Eye (tissue), 1 donor: ENCODE measurements at places on chromosomes 4 and X.

DNA sequence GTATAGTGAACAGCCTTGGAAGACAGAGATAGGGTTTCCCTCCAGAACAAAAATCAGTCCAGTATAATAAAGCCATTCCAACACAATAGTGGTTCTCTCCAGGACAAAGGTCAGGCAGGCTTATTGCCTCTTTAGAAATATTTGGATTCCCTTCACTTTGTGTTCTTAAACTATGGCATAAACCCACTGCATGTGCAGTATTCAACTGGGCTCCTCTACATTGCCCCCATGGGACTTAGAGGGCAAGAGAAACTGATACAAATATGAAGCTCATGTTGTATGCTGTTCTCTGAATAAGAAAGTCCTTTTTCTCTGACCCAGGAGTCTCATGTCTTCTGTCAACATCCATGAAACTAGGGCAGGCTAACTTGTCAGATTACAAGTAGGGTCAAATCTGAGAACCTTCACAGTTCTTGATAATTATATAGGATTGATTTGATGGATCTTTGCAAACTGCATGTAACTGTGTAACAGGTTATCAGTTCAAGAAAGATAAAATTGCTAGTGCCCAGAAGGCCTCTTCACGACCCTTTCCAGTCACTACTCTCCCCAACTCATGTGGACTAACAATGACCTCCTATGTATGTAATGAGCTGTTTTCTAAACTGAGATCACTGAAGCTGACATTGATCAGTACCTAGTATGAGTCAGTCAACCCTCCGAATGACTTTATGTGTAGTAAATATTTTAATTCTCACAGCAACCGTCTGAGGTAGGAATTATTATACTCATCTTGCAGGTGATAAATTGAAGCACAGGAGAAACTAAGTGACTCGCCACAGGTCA is 31.9 kb upstream of the FAM9C start:
- DNase-seq = no peak

DNA sequence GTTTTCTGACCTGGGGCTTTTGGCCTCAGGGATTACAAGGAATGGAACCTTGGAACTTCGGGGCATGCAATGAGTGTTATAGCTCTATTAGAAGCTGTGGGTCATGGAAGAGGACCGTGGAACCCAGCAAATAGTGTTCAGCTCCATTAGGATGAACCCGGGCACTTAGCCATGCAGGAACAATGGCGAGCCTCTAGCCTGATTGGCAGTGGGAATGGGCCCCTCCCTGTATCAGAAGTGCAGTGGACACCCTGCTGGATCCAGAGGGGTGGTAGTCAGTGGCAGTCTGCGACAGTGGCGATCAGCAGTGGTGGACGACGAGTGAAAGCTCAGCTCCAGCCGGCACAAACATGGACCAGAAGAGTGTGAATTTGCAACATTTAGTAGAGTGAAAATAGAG is 315.4 kb upstream of the TECRL start:
- DNase-seq = no peak

DNA sequence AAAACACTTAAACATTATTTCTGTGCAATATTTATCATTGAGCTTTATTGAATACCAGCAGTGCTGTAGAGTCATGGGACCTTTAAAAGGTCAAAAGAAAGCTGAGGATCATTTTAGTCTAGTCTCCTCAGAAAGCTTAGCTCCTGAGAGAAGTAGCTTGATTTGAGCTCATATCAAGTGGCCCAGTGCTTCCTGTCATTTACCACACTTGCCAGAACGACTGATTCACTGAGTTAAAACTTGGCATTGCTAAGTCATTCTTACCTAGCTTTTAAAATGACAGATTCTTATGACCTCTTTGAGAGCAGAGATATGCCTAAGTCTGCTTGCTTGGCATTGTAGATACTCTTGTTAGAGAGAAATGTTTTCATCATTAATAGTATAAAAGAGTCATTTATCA is 15.2 kb downstream of the SEPTIN11 start:
- no peak for DNase-seq

DNA sequence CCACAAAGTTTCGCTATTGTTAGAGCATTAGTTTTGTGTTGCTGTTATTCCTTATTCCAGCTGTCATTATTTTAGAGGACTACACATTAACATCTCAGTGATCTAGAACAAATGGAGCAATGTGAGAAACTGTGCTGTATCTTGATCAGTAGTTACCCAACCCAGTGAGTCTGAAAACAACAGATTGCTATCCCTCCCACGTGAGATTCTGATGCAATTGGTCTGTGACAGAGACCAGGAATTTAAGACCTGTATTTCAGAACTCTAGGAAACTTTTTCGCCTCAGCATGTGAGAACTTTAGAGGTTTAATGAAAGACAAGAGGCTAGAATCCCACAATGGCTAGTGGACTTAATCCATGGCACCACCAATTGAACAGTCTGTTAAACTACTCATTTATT is 35.7 kb upstream of the CDS1 start:
- no peak for DNase-seq

DNA sequence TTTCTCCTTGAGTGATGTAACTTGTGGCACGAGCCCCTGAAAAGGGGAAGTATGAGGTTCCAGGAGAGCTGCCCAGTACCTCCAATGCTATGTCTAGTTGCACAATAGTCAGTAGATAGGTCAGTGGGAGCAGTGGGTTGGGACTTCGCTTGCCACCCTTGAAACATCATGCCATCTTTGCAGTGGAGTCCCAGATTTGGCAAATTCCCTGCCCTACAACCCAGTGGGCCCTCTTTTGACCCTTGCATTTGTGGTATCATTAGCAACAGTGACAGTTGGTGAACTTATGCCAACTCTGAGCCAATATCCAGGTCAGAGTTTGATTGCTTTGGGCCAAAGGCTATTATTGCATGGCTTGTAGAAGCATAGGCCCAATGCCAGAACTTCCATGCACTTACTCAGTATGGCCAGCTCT is 12.3 kb downstream of the FHL1 start:
- no peak for DNase-seq

- no peak for DNase-seq
Measured at GRCh38 chr4:99179626-99180025, 35.5 kb upstream of the ADH4 start.

GRCh38 chrX:149275836-149276235 is 229.3 kb downstream of the IDS start:
- DNase-seq = no peak

DNA sequence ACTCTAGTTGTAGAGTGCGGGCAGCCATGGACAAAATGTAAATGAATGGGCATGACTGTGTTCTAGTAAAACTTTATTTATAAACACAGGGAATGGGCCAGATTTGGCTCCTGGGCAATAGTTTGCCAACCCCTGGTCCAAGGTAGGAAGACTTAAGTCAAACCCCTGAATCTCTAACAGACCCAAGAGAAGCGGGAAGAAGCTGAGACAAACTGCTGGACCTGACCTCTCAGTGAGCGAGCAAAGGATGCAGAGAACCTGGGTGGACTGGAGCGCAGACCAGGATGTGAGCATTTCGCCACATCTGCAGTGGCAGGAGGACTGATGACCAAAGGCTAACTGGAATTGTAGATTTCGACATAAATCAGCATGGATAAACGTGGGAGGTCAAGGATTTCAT is 201.6 kb downstream of the STIM2 start:
- DNase-seq = no peak

GRCh38 chr4:154507156-154507555 is 15.6 kb upstream of the DCHS2 start:
- DNase-seq = no peak

- peak; percentile 34 for DNase-seq
Measured at GRCh38 chrX:80285131-80285773, 135.0 kb upstream of the TENT5D start.

DNA sequence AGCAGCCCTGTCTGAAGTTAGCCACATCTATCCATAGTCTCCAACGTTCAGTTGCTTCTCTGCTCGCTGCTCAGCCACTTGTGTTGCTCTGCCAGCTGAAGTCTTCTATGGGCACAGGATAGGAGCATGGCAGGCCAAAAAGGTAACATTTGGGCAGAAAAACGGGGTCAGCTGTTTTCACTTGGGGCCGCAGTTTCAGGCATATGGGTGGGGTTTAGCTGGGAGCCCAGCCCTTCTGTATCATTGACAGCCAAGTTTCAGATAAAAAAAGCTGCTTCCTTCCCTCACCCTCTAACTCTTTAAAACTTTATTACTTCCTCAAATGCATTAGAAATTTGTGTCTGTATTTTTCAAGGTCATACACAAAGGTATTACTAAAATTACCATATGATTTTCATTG is 18.4 kb upstream of the MANBA start:
- no peak for DNase-seq

- no peak for DNase-seq
Measured at GRCh38 chrX:45824471-45824870, 623.8 kb upstream of the DIPK2B start.

DNA sequence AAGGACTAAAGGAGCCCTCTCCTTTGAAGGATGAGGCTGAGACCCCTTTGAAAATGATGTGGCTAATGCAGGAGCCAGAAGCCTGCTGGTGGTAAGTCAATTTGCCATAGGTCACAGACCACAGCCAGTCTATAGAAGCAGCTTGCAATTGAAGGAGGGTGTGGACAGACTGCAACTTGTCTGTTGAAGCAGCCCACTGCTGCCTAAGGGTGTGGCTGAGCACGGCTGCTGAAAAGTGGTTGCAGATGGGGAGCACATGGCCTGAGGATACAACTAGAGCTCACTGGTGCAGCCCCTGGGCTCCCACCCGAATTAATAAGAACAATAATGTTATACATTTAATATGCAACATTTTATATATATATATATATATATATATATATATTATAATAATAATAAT is 11.4 kb upstream of the EXOC1L start:
- DNase-seq = peak; percentile 6

GRCh38 chr4:137909529-137910309 is 332.4 kb downstream of the SLC7A11 start:
- no peak for DNase-seq

- peak; percentile 59 for DNase-seq
Measured at GRCh38 chr4:123555807-123556273, 159.2 kb downstream of the SPRY1 start.

- DNase-seq = no peak
Measured at GRCh38 chr4:17932041-17932440, 89.5 kb downstream of the LCORL start.
